ENCODE measurements at places on chromosomes 16 and 17.
A peak's percentile ranks its signal among the peaks of the same experiment; 100 is the strongest.

DNA sequence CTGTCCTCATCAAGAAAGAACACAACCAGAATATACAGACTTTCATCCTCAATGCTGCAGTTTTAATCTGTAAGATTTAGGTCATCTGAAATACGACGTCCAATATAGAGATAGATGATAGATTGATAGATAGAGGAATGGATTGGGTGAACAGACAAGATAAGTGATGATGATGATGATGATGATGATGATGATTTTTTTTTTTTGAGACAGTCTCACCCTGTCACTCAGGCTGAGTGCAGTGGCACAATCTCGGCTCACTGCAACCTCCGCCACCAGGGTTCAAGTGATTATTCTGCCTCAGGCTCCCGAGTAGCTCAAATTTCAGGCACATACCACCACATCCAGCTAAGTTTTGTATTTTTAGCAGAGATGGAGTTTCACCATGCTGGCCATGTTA is 56.3 kb upstream of the ADAMTS18 start:
- DNase-seq: no peak

GRCh38 chr17:63946440-63947363 is 14.6 kb upstream of the CD79B start:
- DNase-seq: no peak

GRCh38 chr16:29738514-29738913 is 7.3 kb downstream of the C16orf54 start:
- DNase-seq: no peak

DNA sequence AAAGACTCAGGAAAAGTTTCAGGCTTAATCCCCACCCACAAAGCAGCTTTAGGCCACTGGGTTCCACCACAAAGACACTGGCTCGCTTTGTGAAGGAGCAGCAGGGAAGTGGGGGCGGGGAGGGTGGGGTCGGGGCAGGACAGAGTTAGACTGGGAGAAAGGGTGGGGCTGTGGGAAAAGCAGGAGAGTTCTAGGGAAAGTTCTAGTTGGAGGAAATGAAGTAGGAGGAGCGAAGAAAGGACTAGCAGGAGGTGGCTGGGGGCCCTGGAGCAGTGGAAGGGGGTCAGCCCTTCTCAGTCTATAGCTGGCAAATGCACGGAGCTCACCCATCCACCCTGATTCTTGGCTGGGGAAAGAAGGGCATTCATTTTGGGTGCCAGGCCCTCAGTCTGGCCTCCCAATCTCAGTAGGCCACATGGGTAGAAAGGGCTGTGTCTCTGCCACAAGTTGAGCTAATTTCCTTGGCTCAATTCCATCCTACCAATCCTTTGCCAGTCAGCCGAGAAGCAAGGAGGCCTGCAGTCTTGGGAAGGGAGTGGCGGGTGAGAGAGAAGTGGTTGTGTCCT is 4.6 kb downstream of the INPP5K start:
- no peak for DNase-seq

DNA sequence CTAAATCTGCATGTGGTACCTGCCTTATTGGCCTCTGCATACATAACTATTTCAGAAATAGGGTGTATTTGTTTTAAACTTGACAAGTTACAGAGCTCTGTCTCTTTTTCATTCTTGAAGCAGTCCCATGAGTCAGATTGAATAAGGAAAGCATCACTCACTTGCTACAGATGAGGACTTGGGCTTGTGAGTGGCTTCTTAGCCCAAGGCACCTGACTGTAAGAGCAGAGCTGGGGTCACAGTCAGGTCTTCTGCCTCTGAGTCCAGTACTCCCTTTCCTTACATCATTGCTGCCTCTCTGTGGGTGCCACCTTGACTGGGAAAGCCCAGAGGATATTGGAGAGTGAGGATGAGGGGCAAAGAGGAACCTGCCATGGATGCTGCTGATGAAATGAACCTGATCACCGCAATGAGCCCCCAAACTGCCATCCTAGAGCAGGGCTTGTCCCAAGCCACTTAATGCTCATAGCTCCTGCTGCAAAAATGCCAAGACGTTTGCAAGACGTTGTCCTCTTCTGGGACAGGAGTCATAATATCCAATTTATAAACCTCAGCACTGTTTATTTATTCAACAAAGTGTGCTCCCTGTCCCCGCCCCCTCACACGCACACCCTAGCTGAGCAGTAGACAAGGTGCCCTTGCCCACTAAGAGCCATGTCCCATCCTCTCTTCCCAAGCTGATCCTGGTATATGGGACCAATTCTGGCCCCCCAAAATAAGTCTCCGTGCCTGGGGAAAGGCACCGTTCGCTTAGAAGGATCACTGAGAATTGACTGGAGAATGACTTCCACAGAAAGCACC is 74.1 kb downstream of the CCDC182 start:
- DNase-seq: no peak

- DNase-seq: no peak
These were observed 6.5 kb upstream of the KLHL36 start for GRCh38 chr16:84641643-84642358.

- DNase-seq: no peak
These were observed 38.4 kb upstream of the STAC2 start for GRCh38 chr17:39264119-39264518.

DNA sequence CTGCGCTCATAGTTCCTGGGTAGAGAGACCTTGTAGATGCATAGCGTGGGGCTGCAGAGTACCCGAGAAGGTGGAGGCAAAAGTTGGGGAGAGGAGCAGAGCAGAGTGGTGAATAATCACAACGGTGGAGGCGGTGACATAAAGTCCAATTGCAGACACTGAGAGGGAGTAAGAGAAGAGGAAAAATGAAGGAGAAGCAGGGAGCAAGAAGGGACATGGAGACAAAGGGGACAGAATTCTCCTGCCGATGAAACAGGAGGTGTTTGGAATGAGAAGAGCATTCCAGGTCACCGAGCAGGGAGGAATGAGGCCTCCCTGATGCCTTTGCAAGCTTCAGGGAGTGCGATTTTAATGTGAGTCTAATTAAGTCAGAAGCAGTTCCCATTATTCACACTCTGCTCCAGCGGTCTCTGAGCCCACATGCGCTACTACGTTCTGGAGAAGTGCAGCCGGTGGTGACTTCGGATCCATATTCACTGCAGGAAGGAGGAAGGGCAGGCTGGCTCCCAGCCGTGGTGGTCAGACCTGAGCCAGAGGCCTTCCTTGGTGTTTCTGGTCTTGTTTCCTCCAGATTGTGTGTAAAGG is 108.0 kb upstream of the DNAH9 start:
- DNase-seq: no peak

DNA sequence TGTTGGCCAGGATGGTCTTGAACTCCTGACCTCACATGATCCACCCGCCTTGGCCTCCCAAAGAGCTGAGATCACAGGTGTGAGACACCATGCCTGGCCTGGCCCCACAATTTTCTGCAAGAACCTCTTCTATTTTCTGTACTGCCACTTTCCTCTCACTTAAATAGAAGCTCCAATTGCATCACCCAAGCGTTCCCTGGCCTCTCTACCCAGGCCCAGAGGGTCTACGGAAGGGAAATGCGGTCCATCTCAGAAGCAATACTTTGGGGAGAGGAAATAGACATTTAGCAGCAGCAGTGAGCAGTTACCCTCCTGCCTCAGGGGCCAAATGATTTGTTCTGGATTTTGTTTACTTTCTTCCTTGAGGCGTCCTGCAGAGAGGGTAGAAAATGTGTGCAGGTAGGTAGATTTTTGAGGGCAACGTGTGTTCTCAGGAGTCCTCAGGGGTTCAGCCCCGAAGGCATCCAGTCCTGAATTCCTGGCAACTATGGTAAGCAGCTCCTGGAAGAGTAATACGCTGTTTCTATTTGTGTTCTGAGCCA is 11.0 kb downstream of the SLC6A4 start:
- no peak for DNase-seq

DNA sequence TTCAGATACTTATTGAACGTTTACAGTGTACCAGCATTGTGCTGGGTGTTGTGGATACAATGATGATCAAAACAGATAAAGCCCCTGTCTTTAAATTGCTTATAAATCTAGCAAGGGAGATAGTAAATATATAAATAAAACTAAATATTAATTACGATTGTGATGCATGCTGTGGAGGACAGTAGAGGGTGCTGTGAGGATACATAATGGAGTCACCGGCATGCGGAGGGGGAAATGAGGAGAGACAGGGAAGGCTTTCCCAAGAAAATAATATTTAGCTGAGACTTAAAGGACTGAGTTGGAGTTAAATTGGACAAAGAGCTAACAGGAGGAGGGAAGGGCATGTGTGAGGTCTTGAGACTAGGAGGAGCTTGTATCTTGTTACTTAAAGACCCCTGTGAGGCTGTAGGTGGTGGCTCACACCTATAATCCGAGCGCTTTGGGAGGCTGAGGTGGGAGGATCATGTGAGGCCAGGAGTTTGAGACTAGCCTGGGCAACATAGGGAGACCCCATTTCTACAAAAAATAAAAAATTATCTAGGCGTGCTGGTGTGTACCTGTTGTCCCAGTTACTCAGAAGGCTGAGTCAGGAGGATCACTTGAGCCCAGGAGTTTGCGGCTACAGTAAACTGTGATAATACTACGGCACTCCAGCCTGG is 2.4 kb downstream of the DHRS7B start:
- DNase-seq: no peak

DNA sequence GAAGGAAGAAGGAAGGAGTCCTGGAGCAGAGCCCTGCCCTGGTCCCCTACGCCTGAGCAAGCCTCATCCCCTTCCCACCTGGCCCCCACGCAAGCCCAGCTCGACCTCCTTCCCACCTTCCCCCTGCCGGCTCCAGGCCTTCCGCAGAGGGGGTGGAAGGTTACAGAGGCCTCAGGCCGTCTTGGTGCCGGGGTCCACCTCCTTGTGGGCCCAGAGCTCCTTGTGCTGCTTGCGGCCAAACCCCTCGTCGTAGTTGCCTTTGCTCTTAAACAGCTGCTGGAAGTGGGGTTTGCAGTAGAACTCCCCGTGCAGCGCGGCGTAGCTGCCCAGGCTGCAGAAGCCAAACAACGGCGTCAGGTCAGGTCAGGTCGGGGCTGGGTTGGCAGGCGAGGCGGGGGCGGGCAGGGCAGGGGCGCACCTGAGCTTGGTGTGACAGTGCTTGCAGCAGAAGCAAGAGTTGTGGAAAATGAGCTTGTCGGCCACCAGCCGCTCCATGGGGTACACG is 1.5 kb downstream of the LIMD2 start:
- DNase-seq: no peak

- DNase-seq: no peak
These were observed 237.0 kb downstream of the ZNF423 start for GRCh38 chr16:49618955-49619354.

DNA sequence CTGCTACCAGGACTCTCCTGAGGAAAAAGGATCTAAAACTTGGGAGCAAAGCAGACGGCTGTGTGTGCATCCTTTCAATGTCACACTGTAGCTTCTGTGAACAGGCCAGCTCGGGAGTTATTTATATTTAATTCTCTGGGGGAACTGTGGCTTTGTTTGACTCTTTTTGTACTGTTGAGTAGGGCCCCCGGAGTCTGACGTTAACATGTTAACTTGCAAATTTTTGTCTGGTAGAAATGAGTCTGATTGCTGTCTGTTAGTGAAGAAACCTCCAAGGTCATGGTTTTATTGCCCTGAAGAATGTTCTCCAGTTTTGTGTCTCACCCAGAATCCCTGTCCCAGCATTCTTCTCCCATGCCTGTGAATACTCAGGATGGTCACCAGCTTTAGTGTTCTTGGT is 14.2 kb upstream of the KCNG4 start:
- no peak for DNase-seq

- no peak for DNase-seq
These were observed 12.3 kb downstream of the CDH1 start for GRCh38 chr16:68749432-68749831.

- peak; percentile 16 for DNase-seq
These were observed 656 bp upstream of the GEMIN4 start for GRCh38 chr17:752620-753219.

DNA sequence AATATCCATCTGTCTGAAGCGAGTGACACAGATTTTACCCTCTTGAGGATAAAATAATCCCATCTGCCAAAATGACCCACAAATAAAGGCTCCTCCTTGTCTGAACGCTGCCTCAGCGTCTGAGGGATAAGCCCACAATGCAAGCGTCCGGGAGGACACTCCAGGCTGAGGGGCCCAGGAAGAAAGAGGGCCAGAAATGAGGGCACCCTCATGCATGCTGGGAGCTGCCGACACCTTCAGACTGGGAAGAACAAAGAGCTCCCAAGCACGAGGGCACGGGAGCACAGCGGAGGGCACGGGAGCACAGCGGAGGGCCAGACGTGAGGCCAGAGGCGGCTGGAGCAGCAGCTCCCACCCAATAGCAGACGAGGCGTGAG is 126.9 kb downstream of the ZNF778 start:
- no peak for DNase-seq

- no peak for DNase-seq
These were observed 341.6 kb downstream of the SOX9 start for GRCh38 chr17:72462407-72462806.

GRCh38 chr16:70481929-70482536 is 27.6 kb downstream of the FCSK start:
- no peak for DNase-seq

GRCh38 chr17:76538281-76538931 is 897 bp upstream of the CYGB start:
- no peak for DNase-seq

- peak; percentile 69 for DNase-seq
These were observed 11.1 kb downstream of the LPO start for GRCh38 chr17:58249270-58250133.

DNA sequence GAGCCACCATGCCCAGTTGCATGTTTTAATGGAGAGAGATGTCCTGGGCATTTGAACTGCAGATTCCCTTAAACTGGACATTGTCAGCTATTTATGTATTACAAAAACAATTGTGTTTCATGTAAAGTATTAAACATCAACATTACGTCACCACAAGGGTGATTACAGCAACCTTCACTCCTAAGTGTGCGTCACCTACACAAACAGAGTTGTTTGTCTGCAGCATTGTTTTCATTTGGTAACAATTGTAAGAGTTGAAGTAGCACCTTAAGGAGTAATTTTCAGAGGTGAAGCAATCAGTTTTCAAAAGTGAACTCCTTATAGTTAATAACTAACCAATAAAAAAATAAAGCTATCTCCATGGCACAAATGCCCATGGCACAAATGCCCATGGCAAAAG is 271.4 kb downstream of the IRX3 start:
- no peak for DNase-seq

DNA sequence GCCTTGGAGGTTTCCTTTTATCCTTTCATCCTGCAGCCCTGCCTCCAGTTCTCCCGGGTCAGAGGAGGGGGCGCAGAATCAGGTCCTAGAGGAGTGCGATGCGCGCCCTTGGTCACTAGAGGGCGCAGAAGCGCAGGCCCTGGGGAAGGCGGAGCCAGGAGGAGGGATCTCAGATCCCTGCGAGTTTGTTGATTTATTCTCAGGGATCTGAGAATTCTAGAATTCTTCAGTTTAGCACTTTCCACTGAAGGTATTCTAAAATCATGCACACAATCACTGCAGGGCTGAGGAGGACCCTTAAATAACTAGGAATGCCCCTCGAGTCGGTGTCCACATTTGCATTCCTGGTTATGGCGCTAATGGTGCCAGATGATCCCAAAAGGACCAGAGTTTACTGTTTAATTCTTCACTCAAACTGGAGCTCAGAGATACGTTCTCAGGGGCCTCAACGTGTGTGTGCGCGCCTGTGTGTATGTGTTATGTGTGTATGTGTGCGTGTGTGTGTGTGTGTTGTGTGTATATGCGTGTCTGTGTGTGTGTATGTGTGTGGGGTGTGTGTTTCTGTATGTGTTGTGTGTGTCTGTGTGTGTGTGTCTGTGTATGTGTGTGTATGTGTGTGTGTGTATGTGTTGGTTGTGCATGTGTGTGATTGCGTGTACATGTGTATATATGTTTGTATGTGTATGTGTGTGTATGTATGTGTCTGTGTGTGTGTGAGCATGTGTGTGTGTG is 6.9 kb upstream of the ELAC2 start:
- DNase-seq: peak; percentile 46
